ENCODE measurements at places on chromosomes 16 and 17.

DNA sequence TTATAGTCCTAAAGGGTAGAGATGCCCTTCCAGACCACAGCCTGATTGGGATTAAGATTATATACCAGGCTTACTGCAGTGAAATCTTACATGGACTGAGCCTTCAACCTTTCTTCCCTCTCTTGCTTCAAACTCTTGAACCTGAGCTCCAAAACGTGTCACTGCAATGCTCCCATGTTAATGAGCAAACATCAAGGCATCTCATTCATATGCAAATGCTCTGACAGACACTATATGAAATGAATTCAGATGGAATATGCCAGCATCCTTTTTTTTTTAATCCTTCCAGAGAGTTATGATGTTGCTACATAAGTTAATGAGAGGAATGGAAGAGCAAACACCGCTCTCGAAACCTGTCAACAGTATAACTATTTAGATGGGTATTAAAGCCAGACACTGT, 611.9 kb upstream of the CDH11 start:
- no peak for DNase-seq

GRCh38 chr16:63613701-63614100, 1508.2 kb downstream of the CDH11 start:
- DNase-seq, result no peak

GRCh38 chr17:70879401-70879800, 710.1 kb downstream of the KCNJ2 start:
- DNase-seq, result no peak

GRCh38 chr16:87762071-87762571, 3.7 kb downstream of the KLHDC4 start:
- no peak for DNase-seq

DNA sequence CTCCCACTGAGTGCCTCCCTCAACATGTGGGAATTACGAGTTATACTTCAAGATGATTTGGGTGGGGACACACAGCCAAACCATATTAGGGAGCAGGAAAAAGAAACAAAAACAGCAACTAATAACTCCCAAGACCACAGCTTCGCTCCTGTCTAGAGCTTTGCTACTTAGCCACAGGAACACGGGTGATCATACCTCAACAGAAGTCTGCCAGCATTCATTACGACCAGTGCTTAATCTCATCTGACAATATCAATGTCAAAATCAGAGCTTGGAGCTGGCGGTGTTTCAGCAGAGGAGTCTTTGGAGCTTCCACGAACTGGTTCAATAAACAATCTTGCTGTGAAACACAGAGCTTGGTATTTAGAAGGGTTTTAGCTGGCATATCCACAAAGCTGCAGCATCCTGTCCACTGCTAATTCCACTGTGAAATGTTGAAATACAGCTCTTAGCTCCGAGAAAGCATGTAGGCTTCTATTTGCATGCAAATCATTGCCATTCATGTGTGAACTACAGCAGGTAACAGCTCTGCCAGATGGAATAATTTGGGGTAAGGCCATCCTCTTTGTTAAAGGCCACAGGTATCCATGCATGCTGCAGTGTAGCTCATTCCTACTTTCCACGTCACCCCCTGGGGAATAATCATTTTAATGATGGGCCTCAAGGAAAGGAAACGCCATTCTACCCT, 128.4 kb upstream of the GOT2 start:
- no peak for DNase-seq

- DNase-seq, result peak; percentile 90
These were observed 7.8 kb downstream of the SUPT4H1 start for GRCh38 chr17:58344047-58344790.

GRCh38 chr17:39927929-39928857, 661 bp downstream of the LRRC3C start:
- no peak for DNase-seq

DNA sequence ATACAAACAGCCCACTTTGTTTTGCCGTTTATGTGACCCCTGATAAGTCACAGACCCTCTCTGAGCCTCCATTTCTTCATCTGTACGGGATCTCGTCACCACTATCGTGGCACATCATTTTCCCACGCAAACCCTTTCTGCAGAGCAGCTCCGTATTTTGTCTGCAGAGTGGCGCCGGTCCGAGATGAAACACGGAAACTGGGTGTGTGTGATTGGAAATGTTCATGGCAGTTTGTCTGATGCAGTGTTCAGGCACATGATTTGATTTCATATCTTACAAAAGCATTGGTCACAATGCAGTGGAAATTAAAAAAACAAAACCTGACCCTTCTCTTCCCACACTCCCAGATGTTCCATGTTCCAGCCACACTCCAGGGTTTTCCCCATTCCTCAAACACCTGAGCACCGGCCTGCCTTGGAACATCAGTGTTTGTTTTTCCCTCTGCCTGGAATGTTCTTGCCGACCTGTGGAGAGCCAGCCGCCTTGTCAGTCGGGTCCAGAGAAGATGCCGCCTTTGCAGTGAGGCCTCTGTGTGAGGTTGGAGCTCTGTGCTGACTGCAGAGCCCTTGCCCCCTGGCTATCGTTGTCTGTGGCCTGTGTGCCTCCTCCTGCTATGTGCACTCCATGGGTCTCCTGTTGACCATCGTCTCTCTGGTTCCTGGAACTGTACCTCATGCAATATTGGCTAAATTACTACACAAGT, 39.2 kb downstream of the NT5M start:
- no peak for DNase-seq

- no peak for DNase-seq
These were observed 53.4 kb downstream of the ZNF18 start for GRCh38 chr17:11943759-11944347.

GRCh38 chr16:4609200-4610010, 5.3 kb downstream of the UBALD1 start:
- DNase-seq, result no peak

GRCh38 chr17:3545151-3545550, 12.5 kb downstream of the TRPV3 start:
- no peak for DNase-seq

GRCh38 chr17:15232517-15232915, 32.6 kb downstream of the PMP22 start:
- DNase-seq, result no peak

GRCh38 chr16:3032624-3033023, 4.1 kb downstream of the BICDL2 start:
- DNase-seq, result no peak

DNA sequence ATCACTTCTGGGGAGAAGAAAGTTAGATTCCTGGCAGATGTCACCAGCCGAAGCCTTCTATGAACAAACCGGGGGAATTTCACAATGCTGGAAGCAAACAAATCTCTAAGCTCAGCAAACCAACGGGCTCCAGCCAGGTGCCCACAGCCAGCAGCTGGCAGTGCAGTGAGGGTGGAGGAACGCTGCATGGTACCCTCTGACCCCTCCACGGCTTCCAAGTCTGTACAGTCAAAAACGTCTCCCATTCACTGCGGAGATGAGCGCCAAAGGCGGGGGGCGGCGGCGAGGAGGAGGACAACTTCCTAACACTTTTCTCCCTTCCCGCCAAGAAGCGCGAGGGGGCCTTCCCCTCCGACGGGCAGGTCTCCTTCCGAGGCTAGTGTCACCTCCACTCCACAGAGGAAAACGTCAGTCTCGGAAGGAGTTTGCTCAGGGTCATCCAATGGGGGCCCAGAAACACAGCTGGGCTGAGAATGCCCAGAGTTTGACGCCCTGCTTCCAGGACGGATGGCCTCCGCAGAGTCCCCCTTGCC, 924 bp downstream of the ZNF598 start:
- DNase-seq, result no peak

GRCh38 chr17:58531661-58532554, 17.5 kb upstream of the MTMR4 start:
- DNase-seq, result peak; percentile 37

DNA sequence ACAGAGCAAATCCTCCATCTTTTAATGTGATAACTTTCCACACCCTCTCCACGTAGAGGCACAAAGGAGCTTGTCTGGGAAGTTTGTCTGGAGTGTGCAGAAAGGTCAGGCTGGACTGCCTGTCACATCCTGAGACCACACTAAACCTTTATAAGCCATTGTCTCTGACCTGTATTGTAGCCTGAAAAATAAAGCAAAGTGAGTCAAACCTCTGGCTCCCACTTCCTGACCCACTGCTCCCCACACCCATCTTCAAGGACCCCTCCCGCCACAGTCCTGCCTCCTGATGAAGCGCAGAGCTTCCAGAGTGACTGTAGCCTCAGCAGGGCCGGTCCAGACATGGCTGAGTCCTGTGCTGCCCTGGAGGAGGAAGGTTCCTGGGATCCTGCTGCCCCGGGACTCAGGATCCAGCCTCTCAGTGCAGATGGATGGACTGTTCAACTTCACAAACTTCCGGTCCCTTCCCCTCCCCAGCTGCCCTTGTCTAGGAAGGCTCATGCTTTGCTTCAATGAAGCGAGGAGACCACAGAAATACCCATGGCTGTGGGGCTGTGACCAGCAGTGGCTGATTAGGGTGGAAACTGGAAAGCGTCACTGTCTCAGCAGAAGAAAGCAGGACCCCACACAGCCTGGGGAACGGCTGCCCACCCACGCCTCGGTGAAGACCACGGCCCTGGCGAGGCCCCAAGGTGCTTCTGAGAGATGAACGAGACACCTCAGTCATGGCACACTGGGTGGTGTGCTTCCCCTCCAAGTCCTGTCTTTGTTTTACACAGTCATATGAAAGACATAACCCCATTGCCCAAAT, 30.9 kb upstream of the CLEC18B start:
- no peak for DNase-seq

All from stimulated activated naive CD4-positive, alpha-beta T cell treated with Interleukin-2 at 50 U/mL for 16 hours (primary cell).